Kasumi-1 (cell line): ENCODE measurements at places on chromosomes 4 and X.

DNA sequence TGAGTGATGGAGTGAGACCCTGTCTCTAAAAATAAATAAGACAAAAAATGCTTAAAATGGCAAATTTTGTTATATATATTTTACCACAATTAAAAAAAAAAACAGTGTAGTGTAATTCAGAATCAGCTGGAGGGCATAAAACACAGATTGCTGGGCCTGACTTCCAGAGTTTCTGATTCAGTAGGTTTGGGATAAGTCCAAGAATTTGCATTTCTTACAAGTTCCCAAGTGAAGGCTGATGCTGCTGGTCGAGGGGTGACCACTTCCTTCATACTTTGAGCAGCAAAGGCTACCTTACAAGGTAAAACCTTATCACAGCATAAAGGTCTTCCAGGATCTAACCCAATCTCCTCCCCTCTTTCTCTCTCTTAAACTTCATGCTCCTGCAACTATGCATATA is 40.7 kb downstream of the KLHL8 start:
- DNase-seq: no peak

DNA sequence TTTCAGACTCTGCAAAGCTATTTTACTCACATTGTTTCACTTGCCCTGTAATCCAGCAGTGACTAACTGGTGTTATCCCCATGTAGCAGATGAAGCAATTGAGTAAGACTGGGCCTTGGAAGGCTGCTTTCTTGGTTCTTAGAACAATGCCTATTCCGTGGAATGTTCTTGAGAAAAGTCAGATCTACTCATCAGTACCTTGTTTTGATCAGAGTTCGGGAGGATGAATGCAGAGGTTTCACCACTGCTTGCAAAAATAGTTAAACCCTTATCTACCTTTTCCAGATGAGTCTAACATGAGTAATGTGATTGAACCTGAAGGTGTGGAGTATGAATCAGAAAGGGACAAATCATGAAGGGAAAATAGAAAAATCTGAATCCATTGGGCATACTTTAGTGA is 1.8 kb downstream of the MAOB start:
- no peak for DNase-seq

DNA sequence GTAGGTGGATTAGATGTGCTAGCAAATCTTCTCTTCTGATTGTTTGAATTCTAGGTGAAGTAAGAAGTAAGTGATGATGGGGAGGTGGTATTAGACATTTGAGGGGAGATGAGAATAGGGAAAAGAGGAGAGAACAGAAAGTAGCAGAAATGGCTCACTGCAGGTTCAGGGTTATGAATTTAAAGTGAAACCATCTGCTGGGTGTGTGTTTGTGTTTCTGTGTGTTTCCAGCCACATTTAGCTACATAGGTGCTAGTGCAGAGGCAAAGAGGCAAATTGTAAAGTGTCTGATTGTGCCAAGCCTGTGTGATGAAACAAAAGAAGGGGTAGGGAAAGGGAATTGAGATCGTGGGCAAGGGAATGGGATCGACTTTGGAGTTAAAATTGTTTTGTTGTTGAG is 50.6 kb downstream of the ZFX start:
- DNase-seq: no peak

DNA sequence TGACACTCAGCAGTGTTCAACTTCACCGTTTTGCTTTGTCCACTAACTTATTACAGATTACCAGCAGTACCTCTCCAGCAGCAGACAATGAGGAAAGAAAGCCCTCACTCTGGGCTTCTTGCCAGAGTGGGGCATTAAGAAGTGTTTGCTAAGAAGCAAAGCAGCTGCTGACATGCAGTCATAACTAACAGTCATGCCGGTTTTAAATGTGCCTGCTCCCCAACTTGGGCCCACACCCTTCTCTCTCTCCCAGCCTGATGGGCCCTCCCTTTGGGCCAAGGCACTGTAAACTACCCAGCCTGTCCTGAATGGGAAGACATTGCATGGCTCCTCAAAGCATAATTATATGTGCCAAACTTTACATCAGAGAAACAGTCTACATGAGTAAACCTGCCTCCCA is 54.6 kb upstream of the HHIP start:
- peak; percentile 21 for DNase-seq

DNA sequence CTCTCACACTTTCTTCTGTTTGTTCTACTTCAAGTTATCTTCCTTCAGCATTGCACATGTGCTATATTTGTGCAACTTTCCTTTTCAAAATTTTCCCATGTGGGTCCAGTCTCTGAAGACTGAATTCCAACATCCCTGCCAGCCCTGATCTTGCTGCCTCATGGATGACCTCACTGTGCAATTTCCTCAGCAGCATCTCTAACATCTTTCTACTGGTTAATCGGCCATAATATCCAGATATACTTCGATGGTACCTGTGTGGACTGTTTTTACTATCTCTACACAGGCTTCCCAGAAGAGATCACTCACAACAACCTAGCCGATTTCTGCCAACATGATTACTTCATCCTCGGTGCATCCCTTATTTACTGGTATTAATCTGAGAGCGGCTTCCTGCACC is 41.5 kb downstream of the GPM6A start:
- no peak for DNase-seq

GRCh38 chrX:9269134-9269533 is 195.7 kb upstream of the TBL1X start:
- no peak for DNase-seq

DNA sequence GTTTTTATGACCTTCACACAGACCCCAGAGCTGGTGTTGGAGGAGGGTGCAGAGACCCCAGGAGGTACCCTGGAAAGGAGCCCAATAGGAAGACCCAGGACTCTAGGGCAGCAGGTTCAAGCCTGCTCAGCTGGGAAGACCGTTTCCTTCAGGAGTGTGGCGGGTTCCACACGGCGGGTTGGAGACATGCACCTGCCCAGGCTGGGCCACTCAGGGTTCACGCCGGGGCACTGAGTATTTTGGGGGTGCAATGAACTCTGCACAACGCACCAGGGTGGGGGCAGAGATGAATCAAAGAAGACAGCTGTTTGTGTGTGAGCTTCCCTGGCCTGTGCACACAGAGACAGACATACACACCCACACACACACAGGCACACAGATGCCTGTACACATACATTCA is 52.5 kb upstream of the PPP2R3B start:
- DNase-seq: no peak

DNA sequence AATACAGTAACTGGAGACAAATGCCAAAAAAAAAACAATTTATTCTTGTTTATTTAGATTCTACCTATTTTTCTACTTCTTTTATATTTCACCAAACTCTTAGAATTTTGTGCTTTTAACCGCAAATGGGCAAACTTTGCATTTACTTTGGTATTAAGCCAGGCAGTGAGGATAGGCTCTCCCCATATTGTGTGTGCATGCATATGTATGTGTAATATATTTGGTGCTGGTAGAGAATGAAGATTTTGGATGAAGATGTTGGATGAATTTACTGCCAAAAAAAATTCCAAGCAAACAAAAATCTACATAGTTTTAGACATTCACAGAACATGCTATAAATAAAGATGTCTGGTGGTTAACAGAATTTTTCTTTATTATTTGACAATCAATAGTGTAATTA is 30.3 kb downstream of the GALNTL6 start:
- no peak for DNase-seq

GRCh38 chr4:73098016-73098415 is 28.5 kb upstream of the COX18 start:
- DNase-seq: no peak

DNA sequence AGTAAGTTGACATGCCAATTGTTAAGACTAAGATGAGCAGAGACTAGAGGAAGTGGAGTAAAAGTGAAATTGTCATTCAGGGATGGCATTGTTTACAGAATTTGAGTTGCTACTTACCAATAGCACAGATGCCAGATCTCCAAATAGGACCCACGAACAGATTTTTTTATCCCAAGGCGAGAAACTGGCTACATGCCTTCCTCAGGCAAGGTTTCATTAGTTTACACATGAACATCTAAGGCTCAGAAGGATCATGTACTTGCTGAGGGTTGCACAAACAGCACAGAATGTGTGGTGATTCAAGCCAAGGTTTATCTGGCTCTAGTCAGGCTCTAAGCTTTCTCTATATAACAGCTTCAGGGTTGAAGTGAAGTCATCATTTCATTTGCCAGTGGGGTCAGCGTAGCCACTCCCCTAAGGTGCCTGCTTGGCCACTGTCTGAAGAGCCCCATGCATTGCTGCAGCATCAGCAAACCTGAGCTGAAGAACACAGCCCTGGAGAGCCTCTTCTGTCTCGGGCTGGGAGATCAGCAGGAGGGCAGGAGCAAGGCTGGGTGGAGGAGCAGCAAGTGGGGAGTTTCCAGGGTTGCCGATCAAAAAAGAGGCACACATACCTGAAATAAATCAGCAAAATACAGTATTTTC is 193.0 kb upstream of the LCORL start:
- DNase-seq: no peak

- no peak for DNase-seq
These were observed 50.0 kb downstream of the CLCN5 start for GRCh38 chrX:49972328-49972860.

DNA sequence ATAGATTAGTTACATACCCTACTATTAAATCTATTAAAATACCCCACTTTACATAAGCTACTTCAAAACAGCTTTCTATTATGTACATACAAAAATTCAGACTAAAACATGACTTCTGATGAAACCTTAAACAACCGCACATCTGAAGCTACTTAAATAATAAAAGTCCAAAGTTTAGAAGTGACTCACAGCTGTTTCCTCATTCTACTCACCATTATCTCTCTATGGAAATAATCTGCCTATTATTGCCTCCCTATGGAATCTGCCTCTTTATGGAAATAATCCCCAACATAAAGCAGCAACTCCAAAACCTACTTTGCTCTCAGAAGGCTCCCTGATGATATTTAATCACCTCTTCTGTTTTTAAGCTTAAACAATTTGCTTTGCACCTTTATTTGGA is 15.7 kb upstream of the BANK1 start:
- DNase-seq: peak; percentile 7

DNA sequence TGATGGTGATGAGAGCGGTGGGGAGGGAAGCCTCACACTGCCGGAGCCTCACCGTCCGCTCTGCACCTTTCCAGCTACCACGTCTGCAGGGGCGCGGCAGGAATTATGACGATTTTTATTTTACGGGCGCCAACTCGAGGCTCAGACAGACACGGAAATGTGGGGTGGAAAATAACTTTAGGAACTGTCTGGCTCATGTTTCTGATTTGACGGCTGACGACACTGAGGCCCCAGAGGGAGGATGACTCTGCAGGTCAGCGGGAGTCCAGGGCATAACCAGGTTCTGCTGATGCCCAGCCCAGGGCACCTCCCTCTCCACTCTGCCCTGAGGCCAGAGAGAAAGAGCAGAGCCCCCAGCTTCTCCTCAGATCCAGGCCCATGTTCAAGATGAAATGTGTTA is 43.9 kb downstream of the C4orf50 start:
- no peak for DNase-seq

GRCh38 chr4:31442236-31442635 is 722.1 kb downstream of the PCDH7 start:
- DNase-seq: no peak

DNA sequence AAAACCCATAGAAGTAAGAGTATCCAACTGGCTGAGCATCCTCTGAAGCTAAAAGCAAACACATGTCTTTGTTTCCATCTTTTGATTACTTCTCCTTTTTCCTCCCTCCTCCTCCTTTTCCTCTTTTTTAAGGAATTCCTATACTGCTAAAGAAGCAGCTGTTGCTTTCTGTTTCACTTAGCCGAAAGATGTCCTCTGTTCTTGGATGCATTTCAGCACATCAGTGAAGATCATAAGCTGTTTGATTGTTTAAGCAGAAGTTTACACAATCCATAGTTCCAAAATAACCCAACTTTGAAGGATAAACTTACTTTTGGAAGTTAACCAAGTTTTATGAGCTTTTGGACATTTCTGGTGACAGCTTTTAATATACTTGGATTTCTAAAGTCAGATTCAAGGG is 55.1 kb upstream of the TNIP3 start:
- DNase-seq: no peak

DNA sequence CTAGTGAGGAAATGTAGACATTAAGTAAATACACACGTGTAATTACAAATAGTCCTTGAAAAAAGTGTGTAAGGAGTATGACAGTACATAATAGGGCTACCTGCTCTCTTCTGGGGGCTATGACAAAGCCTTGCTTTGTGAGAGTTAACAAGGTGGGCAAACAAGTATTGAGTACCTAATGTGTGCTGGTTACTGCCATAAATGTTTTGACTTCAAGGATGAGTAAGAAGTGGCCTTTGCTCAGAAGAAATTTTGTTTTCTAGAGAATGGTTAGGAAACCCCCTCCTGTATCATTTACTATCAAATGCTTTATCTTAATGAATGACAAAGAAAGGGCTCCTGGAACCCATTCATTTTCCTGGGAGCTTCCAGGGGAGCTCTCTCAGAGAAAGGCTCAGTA is 167.0 kb upstream of the CASK start:
- DNase-seq: no peak

DNA sequence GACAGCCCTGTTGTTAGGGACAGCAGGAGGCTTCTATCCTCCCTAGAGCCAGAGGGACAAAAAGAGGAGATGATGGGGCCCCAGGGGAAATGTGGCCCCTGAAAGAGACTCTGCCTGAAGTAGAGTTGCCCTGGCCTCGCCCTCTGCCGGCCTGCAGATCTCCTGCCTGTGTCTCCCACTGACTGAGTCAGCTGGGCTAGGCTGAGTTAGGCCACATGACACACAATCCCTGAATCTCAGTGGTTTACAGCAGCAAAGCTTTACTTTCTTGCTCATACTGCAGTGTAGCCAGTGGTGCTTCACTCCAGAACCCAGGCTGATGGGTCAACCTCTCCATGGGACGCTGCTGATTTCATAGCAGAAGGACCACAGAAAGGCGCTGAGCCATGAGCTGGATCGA is 23.5 kb downstream of the DRD5 start:
- no peak for DNase-seq

DNA sequence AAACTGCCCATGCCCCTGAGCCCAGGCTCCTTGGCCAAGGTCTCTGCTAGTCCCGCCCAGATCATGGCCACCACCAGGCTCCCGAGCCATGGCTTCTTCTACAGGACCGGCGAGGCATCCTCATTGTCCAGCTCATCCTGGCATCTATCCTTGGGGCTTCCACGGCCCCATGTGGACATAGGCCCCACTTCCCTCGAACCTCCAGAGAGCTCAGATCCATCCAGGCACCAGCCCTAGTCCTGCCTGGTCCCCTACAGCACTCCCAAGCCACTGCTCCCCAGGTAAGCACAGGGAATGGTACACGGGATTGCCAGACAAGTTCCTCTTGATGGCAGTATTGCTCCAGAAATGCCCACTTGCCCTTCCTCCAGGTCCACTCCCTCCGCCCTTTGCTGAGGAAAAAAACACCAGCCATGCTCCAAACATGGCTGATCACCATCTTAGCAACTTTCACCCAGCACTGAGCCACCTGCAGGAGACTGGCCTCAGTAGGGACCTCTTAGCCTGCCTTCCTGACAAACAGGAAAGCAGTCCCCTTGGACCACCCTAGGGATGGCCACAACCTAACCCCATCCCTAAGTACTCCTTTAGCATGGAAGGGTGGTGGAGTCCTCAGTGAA is 272.1 kb upstream of the AGTR2 start:
- DNase-seq: no peak

DNA sequence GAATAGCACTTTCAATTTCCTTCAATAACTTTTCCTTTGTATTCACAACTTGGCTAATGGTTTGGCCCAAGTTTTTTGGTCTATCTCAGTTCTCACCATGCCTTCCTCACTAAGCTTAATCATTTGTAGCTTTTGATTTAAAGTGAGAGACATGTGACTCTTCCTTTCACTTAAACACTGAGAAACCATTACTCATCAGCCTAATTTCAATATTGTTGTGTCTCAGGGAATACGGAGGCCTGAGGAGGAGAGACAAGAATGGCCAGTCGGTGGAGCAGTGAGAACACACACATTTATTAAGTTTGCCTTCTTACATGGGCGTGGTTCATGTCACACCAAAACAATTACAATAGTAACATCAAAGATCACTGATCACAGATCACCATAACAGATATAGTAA is 56.7 kb downstream of the TSPAN5 start:
- DNase-seq: no peak
